Esophagus squamous epithelium (tissue), 5 donors: ENCODE measurements at places on chromosomes 13 and 19.

DNA sequence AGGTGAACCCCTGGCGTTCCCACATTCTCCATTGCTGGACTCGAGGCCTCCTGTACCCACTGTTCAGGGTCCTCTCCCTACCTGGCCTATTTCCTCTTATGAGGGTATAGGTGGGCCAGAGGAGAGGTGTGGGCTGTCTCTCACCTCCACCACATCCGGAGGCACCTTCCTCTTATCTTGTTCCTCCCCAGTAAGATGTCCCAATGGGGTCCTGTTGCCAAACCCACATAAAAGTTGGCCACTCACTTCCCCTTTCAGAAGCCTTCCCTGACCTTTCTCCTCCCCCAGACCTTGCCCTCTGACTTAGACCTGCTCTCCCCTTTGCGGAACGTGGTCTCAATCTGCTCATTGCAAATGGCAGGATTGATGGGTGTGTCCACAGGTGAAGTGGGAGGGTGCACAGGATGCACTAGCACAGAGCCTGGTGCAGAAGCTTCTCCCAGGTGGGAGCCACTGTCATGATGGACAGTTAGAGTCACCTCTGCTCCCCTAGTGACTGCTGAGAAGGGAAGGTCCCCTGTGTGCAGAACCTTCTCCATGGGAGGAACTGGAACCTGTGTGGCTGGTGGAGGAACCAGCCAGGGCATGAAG is 1.3 kb downstream of the CYP4F3 start:
- H3K27ac ChIP-seq: peak overlapping the region; percentile 86
- no peaks in the 10 kb centered on the region for H3K36me3 ChIP-seq
- peak; percentile 7 for DNase-seq
- H3K4me3 ChIP-seq: peak overlapping the region; percentile 17
- no peaks in the 10 kb centered on the region for H3K27me3 ChIP-seq
- H3K4me1 ChIP-seq: peaks cover 18% of the 10 kb centered on the region

DNA sequence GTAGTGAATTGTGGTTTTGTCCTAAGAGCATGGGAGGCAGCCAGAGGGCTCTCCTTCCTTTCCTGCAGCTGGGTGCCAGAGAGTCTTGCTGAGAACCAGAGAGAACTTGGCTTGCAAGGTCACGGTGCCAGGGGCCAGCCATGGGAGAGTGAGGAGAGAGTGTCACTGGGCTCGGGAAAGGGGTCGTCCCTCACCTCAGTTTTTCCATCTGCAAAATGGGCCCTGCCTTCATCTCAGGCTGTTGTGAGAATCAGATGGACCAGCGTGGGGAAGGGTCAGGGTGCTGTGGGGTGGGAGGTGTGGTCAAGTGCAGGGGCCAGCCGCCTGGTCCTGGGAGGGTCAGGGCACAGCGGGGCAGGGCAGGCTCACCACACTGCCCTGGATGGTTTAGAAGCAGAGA is 7.3 kb downstream of the LRP3 start:
- H3K27ac ChIP-seq: no peak overlapping the region
- H3K4me1 ChIP-seq: no peaks in the 10 kb centered on the region
- no peaks in the 10 kb centered on the region for H3K36me3 ChIP-seq
- H3K27me3 ChIP-seq: no peaks in the 10 kb centered on the region
- no peak overlapping the region for H3K4me3 ChIP-seq
- DNase-seq: no peak

DNA sequence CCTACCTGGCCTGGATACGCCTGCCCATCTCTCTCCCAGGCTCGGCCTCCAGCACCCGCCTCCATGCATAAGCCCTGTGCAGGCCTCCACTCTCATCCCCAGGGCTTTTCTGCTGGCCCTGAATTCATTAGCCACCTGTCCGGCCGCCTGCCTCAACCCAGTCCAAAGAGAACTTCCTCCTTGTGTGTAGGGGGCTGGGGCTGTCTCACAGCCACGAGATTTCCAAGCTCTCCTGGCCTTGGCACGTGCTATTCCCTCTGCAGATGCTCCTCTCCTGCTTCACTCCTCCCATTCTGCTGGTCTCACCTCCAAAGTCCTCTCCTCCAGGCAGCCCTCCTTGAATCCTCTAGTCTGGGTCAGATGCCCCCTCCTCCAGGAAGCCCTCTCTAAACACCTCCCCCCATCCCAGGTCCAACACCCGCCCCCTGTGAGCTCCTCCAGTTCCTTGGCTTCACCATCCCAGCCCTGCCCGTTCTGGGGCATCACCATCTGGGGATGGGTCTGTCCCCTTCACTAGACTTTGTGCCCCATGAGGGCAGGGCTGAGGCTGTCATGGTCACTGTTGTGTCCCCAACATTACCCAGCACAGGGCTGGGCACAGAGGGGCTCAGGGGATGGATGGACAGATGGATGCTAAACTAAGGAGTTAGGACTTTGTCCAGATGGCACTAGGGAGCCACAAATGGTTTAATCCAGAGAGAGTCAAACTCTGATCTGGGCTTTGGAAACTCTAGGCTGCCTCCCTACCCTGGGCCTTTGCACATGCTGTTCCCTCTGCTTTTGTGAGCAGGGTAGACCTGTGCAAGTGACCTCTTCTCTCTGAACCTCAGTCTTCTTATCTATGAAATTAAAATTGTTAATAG is 14.8 kb downstream of the MEIS3 start:
- DNase-seq: no peak
- no peaks in the 10 kb centered on the region for H3K36me3 ChIP-seq

DNA sequence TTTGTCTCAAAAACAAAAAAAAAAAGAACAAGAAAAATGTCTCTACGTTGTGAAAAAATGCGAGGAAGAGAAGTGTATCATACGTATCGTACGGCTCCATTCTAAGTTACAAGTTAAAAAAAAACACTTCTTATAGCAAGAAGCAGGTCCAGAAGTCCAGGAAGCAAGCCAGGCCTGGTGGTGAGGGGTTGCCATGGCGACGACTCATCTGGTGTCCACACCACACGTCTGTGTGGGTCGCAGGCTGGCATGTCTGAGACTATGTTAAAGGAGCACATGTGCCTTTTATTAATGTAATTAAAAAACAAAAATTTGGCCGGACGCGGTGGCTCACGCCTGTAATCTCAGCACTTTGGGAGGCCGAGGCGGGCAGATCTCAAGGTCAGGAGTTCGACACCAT is 5.9 kb downstream of the MED16 start:
- peaks cover 27% of the 10 kb centered on the region for H3K36me3 ChIP-seq
- H3K27me3 ChIP-seq: no peaks in the 10 kb centered on the region
- peaks cover 7% of the 10 kb centered on the region for H3K4me1 ChIP-seq
- DNase-seq: no peak

DNA sequence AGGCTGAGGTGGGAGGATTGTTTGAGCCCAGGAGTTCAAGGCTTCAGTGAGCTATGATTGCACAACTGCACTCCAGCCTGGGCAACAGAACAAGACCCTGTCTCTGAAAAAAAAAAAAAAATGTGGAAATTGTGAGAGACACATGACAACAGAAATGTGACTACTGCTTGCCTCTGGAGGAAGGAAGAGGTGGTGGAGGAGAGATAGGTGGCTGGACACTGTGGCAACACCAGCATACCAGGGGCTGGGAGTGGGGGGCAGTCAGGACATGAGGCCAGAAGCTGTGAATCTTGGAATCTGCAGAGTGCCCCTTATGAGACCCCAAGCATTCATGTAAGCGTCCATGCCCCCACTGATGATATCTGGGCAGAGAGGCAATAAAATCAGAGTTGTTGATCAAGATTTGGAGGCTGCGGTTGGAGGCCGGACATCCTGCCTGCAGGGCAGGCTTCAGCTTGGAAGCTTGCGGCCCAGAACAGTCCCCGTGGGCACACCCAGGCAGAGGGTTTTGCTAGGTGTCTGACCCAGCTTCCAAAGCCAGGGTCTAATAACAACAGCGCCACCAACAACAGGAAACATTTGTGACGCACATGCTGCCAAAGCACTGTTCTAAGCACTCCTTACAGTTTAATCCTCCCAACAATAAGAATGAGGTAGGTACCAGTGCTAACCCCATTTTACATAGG is 16.9 kb downstream of the FAM187B start:
- no peak for DNase-seq
- no peaks in the 10 kb centered on the region for H3K27me3 ChIP-seq
- no peak overlapping the region for H3K4me3 ChIP-seq

GRCh38 chr19:38970664-38971532 is 4.6 kb downstream of the FBXO17 start:
- H3K27me3 ChIP-seq: no peaks in the 10 kb centered on the region
- no peak overlapping the region for H3K4me3 ChIP-seq
- H3K4me1 ChIP-seq: peaks cover 20% of the 10 kb centered on the region

DNA sequence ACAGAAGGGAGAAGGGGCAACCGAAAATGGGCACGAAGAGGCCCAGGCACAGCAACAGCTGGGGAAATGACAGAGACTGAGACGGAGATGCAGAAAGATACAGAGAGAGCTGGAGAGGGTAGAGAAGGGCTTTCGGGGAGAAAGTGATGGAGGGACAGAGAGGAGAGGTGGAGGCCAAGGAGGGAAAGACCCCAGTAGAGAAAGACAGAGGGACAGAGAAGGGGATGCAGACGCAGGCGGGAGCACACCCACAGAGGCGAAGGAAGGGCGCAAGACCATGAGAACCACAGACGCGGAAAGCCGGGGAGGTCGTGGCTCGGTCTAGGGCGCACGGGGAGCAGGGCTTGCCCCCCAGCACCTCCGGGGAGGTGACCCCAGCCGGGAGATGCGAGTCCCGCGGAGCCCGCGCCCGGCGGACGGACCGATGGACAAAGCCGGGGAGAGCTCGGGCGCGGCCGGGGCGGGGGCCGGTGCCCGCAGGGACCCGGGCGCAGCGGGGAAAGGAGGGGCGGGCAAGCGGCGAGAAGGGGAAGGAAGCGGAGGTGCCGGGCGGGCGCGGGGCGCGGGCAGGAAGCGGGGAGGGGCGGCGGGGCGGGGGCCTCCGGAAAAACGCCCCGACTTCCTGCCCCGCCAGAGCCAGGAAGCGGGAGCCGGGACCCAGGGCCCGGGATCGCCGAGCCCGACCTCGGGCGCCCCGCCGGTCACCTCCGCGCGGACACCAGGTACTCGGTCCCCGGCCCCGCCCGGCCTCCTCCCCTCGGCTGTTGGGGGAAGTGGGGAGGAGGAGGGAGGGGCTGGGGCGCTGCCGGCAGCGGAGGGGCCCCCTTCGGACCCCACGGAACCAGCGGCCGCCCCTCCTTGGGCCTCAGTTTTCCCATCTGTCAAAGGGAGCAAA is at the start of gene ARHGEF1:
TSS of gene ARHGEF1 (plus strand) at position 617 of the 895 bp plus-strand sequence. CDS start 4,899 bp downstream, outside the sequence.
- peaks cover 5% of the 10 kb centered on the region for H3K36me3 ChIP-seq
- no peaks in the 10 kb centered on the region for H3K27me3 ChIP-seq
- peak within 1 kb of the TSS; percentile 59 for H3K4me3 ChIP-seq
- H3K4me1 ChIP-seq: peaks cover 56% of the 10 kb centered on the region

- peaks cover 14% of the 10 kb centered on the region for H3K27me3 ChIP-seq
- no peaks in the 10 kb centered on the region for H3K36me3 ChIP-seq
- no peak for DNase-seq
- peaks cover 43% of the 10 kb centered on the region for H3K4me1 ChIP-seq
- no peak overlapping the region for H3K27ac ChIP-seq
Observed at GRCh38 chr19:1045247-1045603, 5.3 kb downstream of the ABCA7 start.

- no peak for DNase-seq
- H3K4me1 ChIP-seq: peaks cover 21% of the 10 kb centered on the region
- no peak overlapping the region for H3K4me3 ChIP-seq
Observed at GRCh38 chr13:60944016-60944415, 471.6 kb downstream of the PCDH20 start.

DNA sequence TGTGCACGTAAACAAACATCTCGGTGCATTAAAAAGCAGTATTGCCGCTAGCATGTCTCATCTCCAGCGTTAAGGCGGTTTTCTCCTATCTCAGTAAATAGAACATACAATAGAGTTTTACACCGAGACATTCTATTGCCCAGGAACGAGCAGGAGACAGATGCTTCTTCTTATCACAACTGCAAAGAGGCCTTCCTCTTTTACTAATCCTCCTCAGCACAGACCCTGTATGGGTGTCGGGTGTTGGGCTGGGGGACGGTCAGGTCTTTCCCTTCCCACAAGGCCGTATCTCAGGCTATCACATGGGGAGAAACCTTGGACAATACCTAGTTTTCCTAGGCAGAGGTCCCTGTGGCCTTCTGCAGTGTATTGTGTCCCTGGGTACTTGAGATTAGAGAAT is 21.2 kb downstream of the ZNF233 start:
- no peak for DNase-seq
- H3K36me3 ChIP-seq: peaks cover 5% of the 10 kb centered on the region
- no peak overlapping the region for H3K4me3 ChIP-seq
- H3K27ac ChIP-seq: no peak overlapping the region
- H3K4me1 ChIP-seq: no peaks in the 10 kb centered on the region

GRCh38 chr19:20923077-20923871 is at the start of gene ZNF85:
Gene ZNF85 (plus strand): TSS chr19:20923251. CDS start chr19:20923401, 150 bp downstream.
- H3K27ac ChIP-seq: peak within 1 kb of the TSS; percentile 89
- H3K4me1 ChIP-seq: no peaks in the 10 kb centered on the region
- no peaks in the 10 kb centered on the region for H3K36me3 ChIP-seq
- H3K4me3 ChIP-seq: peak within 1 kb of the TSS; percentile 60
- DNase-seq: peak; percentile 40

DNA sequence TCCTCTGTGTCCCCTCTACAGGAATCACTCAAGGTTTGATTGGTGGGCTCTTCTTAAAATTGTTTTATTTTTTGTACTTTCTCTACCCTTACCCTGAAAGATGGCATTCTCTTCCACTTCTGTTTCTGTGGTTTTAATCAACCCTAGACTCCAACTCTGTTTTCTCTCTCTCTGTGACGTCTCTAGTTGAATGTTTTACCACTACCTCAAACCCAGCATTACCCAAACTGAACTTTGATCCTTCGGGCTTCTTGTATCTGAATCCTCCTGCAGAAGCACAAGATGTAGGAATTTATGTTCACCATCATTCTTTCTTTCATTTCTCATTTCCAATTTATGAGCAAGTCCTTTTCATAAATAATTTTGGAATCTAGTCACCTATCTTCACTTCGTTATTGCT is 39.9 kb downstream of the PCCA start:
- H3K4me1 ChIP-seq: peaks cover 7% of the 10 kb centered on the region
- no peak overlapping the region for H3K27ac ChIP-seq
- H3K27me3 ChIP-seq: no peaks in the 10 kb centered on the region
- no peak for DNase-seq
- no peaks in the 10 kb centered on the region for H3K36me3 ChIP-seq
- no peak overlapping the region for H3K4me3 ChIP-seq

- H3K36me3 ChIP-seq: no peaks in the 10 kb centered on the region
- H3K4me1 ChIP-seq: no peaks in the 10 kb centered on the region
- H3K27me3 ChIP-seq: no peaks in the 10 kb centered on the region
- no peak for DNase-seq
Observed at GRCh38 chr13:21208652-21209154, 32.2 kb downstream of the MRPL57 start.

DNA sequence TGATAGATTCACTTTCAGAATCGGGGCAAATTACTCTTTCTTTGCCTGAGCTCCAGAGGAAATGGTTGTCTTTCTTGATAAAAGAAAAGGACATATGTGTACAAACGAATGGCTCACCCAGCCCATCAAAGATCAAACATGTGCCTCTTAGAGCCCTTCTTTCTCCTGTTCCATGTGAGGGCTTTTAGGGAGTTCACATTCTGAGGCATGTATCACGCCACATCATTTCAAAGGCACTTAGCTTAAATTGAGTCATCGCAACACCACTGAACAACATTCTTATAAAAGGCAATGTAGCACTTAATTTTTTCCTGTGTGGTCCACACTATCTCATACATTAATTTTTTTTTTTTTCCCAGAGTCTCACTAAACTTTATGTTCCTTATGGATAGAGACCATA is 521.0 kb downstream of the SUCLA2 start:
- H3K4me1 ChIP-seq: no peaks in the 10 kb centered on the region
- H3K27ac ChIP-seq: no peak overlapping the region
- H3K36me3 ChIP-seq: no peaks in the 10 kb centered on the region
- no peak for DNase-seq
